Osteocyte (in vitro differentiated cells): ENCODE measurements at places on chromosomes 2 and 18. TPM values are rescaled to one million over a fixed set of nuclear protein-coding genes. Genes with fewer than 3 reads are reported as not detected.

CBLN2 gene
- not detected in 2 replicates for total RNA-seq

GRCh38 chr2:27164960-27165763 lies 16.4 kb downstream of the TCF23 start:
- DNase-seq: no peak

CWC22 gene
- total RNA-seq: 19.4 and 20.1 TPM in 2 replicates

ZNF385B gene
- total RNA-seq: 0.13 and 0.16 TPM in 2 replicates

GRCh38 chr2:2919026-2919425 lies 458.6 kb downstream of the EIPR1 start:
- DNase-seq: no peak

- no peak for DNase-seq
Observed at GRCh38 chr18:53268455-53268854, 928.5 kb downstream of the DCC start.

LAMA3 gene
- not detected in 2 replicates for total RNA-seq

BARD1 gene
- total RNA-seq: 15.5 and 17.0 TPM in 2 replicates

- no peak for DNase-seq
Observed at GRCh38 chr2:124542932-124543640, 518.0 kb downstream of the CNTNAP5 start.

GRCh38 chr2:9196637-9197036 lies 10.0 kb upstream of the ASAP2 start:
- peak; percentile 48 for DNase-seq

ADCYAP1 gene
- total RNA-seq: not detected in 2 replicates

UGT1A5 gene
- not detected in 2 replicates for total RNA-seq

FBXO41 gene
- total RNA-seq: 1.6 and 2.0 TPM in 2 replicates

TEKT4 gene
- not detected in 2 replicates for total RNA-seq
